ENCODE measurements at places on chromosomes 1 and 21.

DNA sequence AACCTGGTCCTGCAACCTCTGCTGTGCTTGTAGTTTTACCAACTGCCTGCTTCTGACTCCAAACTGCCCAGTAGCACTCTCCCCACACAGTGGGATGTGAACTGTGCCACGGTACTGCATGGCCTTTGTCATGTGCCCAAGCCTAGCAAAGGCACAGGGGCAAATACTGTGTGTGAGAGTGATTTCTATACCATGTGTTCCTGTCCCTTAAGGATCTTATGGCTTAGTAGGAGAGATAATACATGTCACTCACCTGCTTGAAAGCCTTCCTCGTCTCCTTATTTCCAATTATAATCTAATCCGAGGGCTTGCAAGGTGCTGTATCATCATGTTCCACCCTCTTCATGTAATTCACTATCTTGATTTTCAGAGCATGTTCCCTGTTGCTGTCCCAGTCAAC lies 51.3 kb downstream of the UBE4B start:
- DNase-seq: no peak

GRCh38 chr1:203584035-203584434 lies 42.6 kb upstream of the ATP2B4 start:
- DNase-seq: no peak

DNA sequence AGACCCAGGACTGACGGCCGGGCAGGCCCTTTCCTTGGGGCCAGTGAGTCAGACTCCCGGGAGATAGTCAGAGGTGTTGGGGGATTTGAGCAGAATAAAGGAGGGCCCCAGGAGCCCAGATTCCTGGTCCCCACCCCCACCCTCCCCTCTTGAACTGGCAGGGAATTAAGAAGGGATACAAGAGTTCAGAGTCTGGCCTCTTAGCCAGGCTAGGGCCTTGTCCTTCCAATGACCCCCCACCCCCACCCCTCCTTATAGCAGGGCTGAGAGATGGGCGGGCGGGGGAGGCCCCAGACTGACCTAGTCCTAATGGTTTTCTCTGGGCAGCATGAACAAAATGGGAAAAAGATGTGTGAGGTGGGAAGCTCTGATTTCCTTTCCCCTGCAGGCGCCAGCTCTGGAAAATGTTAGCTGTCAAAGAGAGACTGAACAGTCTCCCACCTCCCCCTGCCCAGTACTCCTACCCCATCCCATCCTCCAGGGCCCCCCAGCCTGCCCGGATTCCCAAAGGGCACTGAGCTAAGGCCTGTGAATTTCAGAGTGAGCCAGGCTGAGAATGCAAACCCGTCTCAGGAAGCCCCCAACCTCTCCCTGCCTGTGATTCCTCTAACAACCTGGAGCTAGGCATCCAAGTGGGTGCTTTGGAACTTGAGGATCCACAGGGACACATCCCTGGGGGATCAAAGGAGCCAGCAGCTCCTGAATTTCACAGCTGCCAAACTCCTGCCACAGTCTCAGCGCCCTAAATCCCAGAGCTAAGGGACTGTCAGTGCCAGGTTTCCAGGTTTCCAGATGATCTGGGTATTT lies 5.8 kb upstream of the CRABP2 start:
- no peak for DNase-seq

- peak; percentile 56 for DNase-seq
Measured at GRCh38 chr1:40362699-40363098, 10.8 kb upstream of the SMAP2 start.

GRCh38 chr21:42414928-42415769 lies 11.4 kb downstream of the UBASH3A start:
- peak; percentile 92 for DNase-seq
